ENCODE measurements at places on chromosomes 7 and 10.

GRCh38 chr7:151223728-151224127 is 3.3 kb downstream of the ABCF2 start:
- DNase-seq = no peak

DNA sequence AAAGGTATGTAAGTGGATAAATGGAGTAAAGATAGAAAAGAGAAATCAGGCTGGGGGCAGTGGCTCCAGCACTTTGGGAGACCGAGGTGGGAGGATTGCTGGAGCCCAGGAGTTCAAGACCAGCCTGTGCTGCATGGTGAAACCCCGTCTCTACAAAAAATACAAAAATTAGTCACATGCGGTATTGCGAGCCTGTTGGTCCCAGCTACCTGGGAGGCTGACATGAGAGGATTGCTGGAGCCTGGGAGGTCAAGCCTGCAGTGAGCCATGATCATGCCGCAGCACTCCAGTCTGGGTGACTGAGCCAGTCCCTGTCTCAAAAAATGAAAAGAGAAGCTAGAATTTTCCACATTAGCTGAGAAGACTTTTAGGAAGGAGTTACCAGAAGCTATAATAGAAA is 14.8 kb downstream of the LCOR start:
- no peak for DNase-seq

DNA sequence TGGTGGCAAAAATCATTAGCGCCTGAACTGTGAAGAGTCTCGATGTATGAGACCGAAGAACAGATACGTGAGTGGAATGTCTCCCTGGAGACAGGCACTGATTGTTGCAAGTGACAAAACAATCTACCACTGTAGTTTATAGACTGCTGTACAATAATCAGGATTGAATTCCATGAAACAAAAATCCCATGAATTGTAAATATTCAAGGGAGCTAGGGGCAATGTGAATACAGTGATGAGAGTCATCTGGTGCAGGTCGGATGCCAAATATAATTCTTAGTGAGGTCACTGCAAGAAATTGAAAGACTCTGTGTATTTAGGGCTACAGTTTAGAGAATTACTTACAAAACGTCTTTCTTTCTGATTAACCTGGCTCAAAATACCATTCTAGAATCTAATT is 594.4 kb upstream of the VSTM2A start:
- DNase-seq = no peak

- DNase-seq = no peak
Observed at GRCh38 chr10:63667596-63668480, 146.6 kb downstream of the REEP3 start.

DNA sequence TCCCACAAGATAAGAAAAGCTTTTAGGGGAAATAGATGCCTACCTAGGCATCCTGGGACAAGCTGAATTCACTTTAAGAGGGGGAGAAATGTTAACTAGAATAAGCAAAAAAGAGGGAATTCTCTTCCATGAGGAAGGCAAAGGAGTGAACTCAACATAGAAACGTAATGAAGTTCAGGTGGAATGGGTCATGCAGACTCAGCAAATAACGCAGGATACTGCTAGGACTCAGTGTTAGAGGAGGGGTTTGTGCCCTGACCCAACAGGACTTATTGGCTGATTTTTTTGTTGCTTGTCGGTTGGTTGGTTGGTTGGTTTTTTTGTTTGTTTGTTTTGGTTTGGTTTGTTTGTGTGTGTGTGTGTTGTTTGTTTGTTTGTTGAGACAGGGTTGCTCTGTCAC is 9.3 kb downstream of the OR2A14 start:
- no peak for DNase-seq

DNA sequence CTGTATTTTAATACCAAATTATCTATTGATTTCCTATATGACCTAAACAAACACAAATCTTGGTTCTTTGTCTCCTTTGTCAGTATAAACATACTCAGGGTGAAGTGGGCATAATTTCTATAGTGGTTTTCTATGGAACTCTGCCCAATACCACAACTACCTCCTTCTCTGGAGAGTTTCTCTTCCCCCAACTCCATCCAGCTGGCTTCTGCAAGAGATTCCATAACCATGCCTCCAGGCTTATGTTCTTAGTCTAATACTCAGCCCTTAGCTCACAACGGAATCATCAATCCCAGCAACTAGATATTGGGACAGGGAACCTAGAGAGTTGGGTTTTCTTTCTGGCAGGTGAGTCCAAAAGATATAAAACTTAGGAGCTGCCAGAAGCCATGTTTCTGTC is 127.3 kb downstream of the TRIL start:
- DNase-seq = no peak
